ENCODE measurements at places on chromosomes 16 and 17.

- DNase-seq = no peak
Measured at GRCh38 chr16:84391151-84392030, 23.1 kb downstream of the ATP2C2 start.

DNA sequence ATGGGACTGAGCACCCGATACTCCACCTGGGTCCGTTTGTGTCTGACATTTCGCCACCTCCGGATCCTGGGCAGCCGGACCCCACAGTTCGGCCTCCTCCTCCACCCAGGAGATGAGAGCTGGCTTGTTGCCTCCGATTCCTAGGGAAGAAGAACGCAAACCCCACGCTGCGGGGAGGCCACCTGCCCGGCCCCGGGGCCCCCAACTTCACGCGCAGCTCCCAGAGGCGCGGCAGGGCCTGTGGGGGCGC, 542 bp downstream of the ZNF764 start:
- DNase-seq = no peak

DNA sequence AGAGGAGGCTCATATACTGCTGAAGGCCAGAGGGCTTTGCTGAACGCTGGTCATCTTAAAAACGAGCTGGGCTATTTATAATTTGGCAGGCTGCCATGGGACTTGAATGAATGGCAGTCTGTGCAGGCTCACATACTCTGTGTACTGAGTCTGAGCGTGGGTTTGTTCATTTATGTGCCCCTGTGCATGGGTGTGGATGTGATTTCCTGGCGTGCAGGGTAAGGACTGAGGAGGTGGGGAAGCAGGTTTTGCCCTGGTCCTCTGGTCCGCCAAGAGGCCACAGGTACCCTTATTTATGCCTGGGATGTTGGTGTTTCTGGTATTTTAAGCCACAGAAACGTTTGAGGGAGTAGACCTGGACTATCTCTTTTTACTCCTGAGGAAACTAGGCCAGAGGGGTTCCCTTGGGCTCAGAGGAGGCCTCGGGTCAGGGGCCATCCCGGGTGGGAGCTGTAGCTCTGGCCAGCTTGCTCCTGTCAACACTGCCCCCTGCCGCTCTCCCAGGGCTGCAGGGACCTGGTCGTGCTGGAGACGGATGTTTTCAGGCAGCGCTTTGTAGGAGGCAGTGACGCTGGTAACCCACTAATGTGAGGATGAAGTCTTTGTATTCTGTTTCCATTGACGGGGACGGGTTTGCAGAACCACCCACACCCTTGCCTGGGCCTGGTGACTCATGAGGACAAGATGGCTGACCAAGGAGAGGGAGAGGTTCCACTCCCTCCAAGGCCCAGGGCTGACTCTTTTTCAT, 184.4 kb downstream of the MSI2 start:
- DNase-seq = no peak

GRCh38 chr17:3905017-3905520, 11.2 kb downstream of the P2RX1 start:
- DNase-seq = peak; percentile 72

- DNase-seq = no peak
Measured at GRCh38 chr16:52453644-52454043, 93.3 kb downstream of the TOX3 start.

DNA sequence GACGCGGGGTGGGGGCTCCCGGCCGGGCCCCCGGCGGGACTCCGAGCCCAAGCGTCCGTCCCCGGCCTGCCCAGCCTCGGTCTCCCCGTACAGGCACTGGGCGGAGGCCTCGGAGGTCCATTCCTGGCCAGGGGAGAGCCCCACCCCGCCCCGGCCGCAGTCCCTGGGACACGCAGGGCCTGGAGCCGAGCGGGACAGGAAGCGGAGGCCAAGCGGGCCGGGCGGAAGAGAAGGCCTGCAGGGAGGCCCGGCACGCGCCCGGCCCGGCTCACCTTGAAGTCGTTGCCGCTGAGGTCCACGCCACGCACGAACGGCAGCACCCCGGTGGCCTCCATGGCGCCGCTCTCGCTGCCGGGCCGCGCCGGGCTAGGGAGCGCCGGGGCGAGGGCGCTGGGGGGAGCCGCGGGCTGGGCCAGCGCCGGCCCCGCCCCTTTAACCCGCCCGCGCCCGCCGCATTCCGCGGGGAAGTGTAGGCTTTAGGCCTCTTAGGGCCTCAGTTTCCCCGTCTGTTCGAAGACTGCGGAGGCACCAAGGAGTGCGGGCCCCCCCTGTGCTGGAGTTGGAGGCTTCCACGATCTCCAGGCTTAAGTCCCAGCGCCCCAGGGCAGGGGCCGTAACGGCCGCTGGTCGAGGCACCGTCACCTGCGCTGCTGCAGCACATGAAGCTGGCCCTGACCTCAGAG, at the start of gene FLII:
Gene FLII, minus strand, starts transcription at position 383 of the 683 bp plus-strand sequence. Its CDS starts 48 bp downstream, at position 335.
- no peak for DNase-seq

DNA sequence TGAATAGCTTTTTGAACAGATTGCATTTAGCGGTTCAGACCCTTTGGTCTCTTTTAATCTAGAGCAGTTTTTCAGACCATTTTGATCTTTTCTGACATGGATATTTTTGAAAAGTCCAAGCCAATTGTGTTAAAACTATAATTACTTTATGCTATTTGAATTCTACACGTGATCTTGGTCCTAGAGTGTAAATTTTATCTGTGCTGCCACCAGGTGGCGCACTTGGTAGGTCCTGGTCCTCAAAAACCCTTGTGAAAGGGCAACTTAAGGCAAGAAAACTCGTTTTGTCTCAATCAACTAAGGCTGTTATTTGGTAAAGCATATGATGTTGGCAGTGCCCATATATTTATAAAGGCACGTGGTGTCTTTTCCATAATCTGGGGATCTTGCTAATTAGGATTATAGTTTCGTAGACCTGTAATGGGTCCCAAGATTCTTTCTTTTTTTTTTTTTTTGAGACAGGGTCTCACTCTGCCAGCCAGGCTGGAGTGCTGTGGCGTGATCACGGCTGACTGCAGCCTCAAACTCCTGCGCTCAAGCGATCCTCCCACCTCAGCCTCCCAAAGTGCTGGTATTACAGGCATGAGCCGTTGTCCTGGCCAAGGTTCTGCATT, 43.9 kb upstream of the TEX2 start:
- peak; percentile 63 for DNase-seq

- peak; percentile 39 for DNase-seq
Measured at GRCh38 chr17:1180958-1181752, 1.4 kb upstream of the ABR start.

- no peak for DNase-seq
Measured at GRCh38 chr17:40751065-40751464, 4.1 kb downstream of the KRT25 start.

- DNase-seq = no peak
Measured at GRCh38 chr16:78571898-78572358, 472.5 kb downstream of the WWOX start.

DNA sequence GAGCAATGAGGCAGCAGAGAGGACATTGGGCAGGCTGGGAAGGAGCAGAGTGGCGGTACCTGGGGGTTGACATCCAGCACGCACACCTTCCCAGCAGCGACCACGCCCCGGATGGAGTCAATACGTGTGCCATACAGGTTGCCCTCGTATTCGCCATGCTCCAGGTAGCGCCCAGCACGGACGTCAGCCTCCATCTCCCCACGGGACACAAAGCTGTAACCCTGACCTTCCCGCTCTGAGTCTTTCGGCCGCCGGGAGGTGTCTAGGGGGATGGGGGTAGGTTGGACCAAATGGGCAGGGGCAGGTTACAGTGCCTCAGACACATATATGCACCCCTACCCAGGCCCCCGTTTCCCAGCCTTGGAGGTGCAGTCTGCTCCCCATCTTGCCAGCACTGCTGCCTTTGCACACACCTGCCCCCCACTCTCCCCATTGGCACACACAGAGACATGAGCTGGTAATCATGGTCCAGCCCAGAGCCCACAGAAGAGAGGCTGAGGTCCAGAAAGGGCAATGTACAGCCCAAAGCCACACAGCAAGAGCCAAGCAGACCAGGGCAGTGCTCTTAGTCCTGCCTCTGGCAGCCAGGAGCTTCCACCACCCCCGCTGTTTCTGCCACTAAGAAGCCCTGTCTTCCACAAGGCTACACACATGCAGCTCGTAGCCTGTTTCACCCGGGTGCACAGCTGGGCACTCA, 27.5 kb downstream of the MPP2 start:
- no peak for DNase-seq

DNA sequence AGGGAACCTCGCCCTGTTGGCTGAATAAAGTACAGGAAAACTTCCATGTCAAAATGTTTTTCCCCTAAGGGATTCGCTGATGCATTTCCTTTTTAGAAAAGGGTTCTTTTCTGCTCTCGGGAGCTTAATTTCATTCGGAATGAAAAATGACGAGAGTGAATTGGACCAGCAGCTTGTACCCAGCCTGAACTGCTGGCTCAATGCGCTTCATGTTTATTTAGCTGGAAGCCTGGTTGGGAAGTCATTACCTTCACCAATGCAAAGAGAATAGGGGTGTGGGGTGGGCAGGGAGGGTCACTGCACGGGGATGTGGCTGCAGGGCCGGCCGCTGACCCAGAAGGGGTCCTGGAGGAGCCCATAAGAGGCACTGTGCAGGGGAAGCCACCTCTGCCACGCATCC, 207.7 kb downstream of the ENGASE start:
- no peak for DNase-seq

DNA sequence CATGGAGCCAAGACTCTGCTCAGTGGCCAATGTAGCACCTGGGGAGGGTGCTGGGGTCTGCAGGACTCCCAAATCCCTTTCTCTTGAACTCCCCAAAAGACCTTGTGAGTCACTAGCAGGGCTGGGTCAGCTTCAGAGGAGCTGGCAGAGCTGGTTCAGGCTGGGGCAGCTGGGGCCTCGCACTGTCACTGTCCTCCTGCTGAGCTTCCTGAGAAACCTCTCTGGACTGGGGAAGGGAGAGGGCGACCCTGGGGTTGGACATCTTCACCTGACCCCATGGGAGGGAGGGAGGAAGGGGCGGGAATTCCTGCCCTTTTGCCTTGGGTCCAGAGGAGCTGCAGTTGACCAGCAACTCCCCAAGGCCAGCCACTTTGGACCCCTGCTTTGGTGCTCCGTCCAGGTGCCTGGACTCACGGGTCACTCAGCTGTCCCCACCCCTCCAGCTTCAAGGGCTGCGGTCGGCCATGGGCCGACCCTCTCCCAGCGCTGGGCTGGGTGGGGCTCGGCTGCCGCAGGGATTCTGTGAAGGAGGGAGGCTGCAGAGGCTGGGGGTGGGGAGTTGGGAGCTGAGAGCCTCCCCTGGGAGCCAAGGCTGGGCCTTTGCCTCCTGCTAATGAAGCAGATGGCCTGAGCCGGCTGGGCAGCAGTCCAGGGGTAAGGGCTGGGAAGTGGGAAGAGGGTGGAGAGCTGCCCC, 9.2 kb downstream of the FMNL1 start:
- no peak for DNase-seq

GRCh38 chr16:56708525-56709442, 21.1 kb upstream of the NUP93 start:
- no peak for DNase-seq

DNA sequence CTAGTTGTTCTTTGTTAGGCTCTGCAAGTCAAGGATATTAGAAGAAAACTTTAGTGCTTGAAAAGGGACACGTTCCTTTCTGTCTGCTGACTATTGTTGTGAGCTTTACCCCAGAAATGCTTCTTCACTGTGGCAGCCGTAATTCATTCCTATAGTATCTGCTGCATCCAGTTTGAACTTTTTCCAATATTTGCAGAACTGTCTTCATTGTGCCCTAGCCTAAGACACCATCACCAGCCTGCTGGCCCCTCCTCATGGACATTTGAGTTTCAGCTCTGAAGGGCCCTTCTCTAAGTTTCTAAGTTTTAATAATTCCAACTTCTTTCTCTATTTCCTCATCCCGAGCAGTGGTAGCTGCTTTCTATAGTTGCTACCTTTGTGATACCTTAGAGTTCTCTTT, 91.7 kb downstream of the SLC39A11 start:
- no peak for DNase-seq

DNA sequence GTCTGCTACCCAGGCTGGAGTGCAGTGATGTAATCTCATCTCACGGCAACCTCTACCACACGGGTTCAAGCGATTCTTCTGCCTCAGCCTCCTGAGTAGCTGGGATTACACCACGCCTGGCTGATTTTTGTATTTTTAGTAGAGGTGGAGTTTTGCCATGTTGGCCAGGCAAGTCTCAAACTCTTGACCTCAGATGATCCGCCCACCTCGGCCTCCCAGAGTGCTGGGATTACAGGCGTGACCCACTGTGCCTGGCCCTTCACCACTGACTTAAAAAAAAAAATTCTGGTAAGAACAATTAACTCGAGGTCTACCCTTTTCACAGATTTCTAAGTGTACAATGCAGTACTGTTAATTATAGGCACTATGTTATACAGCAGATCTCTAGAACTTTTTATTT, 279.4 kb downstream of the PARN start:
- no peak for DNase-seq

DNA sequence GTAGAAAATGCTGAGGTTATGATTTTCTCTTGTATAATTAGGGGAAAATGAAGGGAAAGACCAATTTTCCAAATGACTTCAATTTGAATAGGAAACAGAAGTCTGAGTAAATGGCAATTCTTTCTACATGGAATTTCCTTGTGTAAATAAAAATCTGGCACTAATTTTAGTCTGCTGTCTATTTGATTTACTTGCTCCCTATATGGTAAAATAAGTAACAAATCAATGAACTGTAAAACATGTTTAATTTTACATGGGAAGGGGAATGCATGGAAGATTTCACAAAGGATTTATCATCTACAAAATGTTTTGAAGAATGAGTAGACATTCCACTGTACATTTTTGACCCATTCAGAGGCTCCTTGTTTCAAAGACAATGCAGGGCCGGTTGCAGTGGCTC, 811.6 kb upstream of the GOT2 start:
- no peak for DNase-seq

DNA sequence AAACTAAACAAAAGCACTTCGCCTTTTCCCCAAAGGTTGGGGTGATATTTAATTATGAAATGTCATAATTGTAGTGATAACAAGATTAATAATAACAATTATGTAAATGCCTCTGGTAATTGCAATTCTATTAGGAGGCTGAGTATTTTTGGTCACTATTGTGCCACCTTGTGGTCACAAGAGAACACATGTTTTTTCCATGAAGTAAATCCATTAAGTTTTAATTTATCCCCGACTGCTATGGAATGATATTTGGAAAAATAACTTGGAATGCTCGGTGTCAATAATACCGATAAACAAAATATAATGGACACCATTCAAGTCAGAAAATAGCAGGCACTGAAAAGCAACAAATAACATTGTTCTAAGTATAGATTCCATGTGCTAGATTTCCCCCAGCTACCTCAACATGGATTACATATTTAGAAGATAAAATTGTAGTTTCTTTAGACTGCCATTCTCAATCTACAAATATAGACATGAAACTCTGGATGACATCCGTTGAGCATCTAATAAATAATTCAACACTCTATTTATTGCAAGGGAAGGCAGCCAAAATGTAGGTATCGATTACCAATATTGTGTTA, 25.0 kb upstream of the KCNJ2 start:
- DNase-seq = no peak

DNA sequence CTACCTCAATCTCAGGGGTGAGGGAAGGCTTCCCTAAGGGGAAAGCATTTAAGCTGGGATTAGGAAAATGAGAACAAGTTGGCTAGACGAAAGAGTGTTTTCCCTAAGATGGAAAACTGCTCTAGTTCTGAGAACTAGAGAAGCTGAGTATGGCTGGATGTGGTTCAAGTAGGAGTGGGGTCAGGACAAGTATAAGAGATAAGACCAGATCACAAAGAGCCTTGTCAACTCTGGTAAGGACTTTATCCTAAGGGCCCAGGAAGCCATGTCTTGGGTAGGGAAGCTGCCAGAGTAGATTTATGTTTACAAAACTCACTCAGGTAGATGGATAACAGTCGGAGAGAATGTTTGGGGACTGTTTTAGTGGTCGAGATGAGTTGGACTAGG, 1.7 kb downstream of the ANKS4B start:
- DNase-seq = no peak
